ENCODE measurements at places on chromosomes 3 and 15.

GRCh38 chr3:138326866-138327595, 2.6 kb downstream of the NME9 start:
- no peak for DNase-seq

- DNase-seq = no peak
Measured at GRCh38 chr15:51623386-51623938, 891 bp upstream of the DMXL2 start.

GRCh38 chr15:49320351-49320750, 102.7 kb upstream of the FGF7 start:
- no peak for DNase-seq

DNA sequence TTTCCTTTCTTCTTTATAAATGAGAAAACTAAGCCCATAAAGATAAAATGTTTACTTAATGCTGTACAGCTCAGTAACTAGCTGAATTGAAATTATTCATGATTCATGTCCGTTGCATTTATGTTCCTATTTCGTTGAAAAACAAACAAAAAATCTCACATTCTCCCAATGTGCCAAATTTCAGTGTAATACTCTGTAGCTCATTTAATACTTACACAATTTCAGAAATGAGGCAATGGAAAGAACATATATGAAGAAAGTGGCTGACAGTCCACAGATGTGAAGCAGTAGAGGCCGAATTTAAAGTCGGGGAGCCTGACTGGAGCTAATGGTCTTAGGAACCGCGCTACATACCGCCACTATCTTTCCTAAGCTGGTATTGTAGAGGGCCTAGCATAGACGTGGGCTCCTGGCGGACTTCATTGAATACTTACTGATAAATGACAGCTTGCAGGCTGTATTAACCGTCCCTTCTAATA, 651 bp downstream of the PLSCR2 start:
- DNase-seq = peak; percentile 55

DNA sequence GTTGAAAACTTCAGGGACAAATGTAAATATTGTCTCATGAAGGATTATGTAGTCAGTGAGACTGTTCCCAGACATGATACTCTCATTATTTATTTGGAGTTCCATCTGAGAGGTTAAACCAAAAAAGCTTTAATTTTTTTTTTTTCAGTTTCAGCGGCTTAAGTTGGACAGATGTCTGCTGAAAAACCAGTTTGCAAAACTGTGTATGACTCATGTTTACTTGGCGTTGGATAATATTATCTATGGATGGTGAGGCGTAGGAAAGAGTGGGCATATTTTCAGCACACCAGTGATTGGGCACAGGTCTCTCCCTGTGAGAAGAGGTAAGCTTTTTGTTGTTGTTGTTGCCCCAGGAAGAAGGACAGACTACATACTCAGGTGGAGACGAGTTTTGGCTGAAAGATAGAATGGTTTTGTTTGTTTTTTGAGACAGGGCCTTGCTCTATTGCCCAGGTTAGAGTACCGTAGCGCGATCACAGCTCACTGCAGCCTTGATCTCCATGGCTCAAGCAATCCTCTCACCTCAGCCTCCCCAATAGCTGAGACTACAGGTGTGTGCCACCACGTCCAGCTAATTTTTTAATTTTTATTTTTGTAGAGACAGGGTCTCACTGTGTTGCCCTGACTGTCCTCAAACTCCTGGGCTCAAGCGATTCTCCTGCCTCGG, 16.4 kb upstream of the ANXA2 start:
- peak; percentile 62 for DNase-seq

- DNase-seq = no peak
Measured at GRCh38 chr15:88073391-88073691, 183.2 kb downstream of the NTRK3 start.

DNA sequence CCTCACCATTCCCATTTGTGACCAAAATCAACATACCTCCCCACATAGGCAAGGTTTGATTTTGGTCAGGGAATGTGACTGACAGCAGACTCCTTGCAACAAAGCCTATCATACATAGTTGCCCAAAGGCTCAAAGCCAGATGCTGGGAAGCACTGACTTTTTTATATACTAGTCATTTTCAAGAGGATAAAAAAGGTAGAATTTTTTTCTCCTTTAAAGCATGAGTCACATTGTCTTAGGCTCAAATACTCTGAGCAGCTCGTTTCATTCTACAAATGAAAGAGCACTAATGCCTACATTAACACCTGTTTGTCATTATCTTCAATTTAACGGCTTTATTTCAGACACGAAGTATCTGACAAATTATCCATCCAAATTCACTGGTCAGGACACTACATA, 36.2 kb downstream of the ICE2 start:
- DNase-seq = peak; percentile 25

GRCh38 chr3:111335512-111336303, 206.3 kb upstream of the CD96 start:
- no peak for DNase-seq

DNA sequence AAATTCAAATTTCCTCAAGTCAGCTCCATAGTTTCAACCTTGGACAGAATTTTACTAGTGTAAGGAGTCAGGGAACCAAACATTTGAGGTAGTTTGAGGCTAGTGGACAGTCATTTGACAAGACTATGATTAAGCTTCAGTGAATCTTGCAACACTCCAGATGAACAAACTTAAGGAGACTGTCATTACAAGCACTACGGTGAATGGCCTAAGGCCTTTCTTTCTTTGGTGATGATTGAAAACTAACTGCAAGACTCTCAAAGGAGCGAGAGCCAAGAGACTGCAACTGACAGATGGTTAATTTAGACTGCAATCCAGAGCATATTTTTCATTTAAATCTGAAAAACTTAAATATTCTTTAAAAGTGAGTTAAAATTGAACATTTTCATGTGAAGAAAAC, 272.3 kb upstream of the NECTIN3 start:
- DNase-seq = peak; percentile 20

DNA sequence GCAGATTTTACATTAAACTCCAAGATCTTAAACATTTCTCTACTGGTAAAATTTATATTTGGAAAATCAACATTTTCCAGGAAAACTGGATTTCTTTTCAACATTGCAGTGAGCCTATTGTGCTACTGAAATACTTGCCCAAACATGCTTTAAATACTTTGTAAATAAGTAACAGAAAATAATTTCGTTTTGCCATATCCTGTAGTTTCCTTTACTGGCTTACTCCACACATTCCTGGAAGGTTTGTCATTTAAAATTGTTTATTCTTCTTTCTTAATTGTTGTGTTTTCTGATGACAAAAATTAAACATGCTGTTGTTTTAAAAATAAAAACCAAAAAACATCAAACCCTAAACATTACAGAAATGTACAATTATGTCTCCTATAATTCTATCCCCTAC, 22.0 kb downstream of the ACAD11 start:
- DNase-seq = peak; percentile 74

GRCh38 chr3:194298331-194299227, 52.5 kb downstream of the CPN2 start:
- no peak for DNase-seq

- DNase-seq = no peak
Measured at GRCh38 chr3:188179006-188179966, 25.3 kb downstream of the LPP start.

- no peak for DNase-seq
Measured at GRCh38 chr3:41986561-41986960, 24.7 kb upstream of the ULK4 start.

GRCh38 chr3:197028728-197029510, 698 bp downstream of the MELTF start:
- DNase-seq = no peak

DNA sequence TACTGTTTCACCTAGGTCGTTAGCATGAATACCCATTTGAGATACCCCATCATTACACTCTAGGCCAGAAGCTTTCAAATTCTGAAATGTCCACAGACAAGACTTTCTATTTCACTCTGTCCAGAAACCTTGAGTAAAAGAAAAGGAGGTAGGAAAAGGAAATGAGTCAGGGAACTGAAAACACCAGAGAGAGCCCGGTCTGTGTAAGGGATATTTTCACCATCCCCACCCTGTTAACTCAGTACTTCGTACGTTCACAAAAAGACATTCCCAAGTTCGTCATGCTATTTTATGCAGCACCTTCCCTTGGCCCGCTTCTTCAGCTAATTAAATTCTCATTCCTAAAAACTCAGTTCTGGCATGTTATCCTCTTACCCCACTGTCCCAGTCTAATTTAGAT, 89.4 kb upstream of the SOX2 start:
- peak; percentile 30 for DNase-seq

DNA sequence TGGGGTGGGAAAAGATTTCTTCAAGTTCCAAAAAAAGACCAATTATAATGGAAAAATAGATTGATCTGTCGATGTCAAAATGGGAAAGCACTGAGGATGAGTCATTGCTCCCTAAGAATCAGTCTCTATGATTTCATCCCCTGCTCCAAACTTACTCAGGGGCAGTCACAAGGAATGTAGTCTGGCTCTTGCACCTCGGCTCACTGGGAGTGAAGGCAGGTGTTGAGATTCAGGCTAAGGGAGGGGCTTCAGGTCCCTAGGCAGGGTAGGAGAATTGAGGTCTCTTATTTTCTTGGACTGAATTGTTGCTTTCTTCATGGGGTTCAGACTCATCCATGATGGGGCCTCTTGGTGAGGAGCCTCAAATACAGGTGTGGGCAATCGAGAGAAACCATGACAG, 14.2 kb downstream of the ESYT3 start:
- DNase-seq = peak; percentile 14

DNA sequence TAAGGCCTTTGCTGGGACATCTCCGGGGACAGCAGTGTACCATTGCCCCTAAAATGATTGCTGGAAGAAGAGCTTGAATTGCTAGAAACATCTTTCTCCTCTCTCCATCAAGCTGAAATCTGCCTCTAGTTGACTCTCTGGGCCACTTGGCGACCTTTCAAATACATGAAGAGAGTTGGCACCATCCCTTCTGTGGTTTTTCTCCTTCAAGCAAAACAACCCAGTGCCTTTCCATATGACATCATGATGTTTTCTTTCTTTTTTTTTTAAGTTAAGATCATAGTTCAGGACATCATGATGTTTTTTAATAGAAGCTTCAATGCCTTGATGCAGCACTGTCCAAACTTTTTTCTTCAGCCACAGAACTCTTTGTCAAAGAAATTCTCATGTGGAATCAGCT, 144.0 kb upstream of the PTPRG start:
- no peak for DNase-seq

DNA sequence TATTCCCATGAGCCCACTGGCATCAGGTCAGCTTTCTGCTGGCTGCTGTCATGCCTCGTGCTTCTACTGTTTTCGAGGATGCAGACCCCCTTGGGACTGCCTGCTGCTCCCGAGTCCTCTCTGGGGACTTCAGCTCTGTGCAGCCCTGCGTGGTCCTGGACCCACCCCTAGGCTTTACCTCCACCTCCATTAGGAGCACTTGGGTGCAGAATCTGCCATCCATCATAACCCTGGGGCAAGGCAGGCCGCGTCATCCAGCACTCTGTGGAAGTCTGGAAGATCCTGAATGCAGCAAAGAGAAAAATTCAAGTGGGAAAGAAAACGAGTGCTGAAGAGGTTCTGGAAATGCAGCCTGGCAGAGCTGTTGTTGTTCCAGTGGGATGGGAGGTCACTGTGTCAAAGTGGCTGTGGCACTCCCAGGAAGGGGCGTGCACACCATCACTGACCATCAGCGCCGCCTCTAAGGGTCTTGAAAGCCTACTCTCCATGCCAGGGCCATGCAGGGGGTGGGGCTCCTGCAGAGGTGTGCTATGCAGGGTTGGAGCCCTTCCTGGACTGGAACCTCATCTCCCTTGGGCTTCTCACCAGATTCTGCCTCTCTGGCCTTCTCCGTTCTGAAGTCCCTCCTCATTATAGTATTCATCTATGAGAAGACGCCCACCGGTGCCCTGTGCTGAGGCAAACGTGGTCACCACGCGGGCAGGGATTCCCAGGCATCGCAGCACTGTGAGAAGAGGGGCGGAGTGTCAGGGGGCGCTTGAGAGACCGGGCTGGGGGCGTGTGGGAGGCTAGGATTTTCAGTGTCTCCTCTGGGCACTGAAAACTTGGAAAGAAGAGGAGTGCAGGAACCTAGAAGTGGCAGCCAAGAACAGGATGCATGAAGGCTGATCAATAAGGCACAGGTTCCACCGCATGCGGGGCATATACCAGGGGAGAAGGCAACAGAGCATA, 12.5 kb downstream of the EPB42 start:
- no peak for DNase-seq

- DNase-seq = no peak
Measured at GRCh38 chr3:169337500-169338078, 325.9 kb downstream of the MECOM start.

GRCh38 chr15:51775967-51776816, 24.8 kb downstream of the TMOD2 start:
- peak; percentile 34 for DNase-seq

DNA sequence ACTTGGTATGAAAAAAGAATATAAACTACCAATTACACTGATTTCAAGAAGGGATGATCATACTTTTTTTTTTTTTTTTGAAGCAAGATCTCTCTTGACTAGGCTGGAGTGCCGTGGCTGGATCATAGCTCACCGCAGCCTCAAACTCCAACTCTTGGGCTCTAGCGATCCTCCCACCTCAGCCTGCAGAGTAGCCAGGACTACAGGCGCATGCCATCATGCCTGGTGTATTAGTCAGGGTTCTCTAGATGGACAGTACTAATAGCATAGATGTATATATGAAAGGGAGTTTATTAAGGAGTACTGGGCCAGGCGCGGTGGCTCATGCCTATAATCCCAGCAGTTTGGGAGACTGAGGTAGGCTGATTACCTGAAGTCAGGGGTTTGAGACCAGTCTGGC, 11.5 kb upstream of the SEC11A start:
- no peak for DNase-seq

GRCh38 chr3:188211476-188211875, 57.5 kb downstream of the LPP start:
- DNase-seq = no peak

DNA sequence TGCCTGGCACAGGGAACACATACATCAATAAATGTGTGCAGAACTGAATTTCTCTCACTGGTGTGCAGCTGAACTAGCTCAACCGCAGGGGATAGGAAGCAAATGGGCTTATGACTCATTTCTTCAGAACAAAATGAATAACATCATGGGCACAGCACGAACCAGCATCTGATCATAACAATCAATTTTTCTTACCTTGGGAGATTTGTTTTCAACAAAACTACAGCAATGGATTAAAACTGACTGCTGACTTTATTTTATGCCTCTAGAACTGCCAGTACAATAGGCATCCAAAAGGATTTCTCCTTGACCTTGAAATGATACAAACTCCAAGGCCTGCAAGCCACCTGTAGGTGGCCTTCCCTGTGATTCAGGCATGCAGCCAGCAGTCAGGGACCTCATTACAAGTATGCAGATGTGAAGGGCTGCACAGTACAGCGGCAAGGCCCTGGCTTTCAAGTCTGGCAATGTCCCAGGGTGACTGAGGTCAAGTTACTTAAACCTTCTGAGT, 26.1 kb downstream of the TAMM41 start:
- DNase-seq = peak; percentile 64
